Posterior cingulate gyrus (tissue), 11 donors: ENCODE measurements at places on chromosomes 3 and 15.

DNA sequence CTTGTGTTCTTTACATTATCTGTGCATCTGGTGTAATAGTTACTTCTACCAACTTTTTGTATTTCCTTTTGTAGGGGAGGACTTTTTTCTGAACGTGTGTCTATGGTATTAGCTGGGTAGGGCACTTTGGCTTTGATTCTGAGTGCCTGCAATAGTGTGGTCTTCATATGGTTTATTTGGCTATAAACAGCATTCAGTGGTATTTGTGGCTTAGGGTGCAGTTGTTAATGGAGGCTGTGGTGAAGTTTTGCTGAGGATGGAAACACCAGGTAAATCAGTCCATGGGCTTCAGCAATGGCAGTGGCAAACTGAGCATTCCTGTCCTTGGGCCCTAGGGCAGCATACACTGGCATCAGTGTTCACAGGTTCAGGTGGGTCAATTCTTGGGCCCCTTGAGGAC is 230.6 kb upstream of the CTNNB1 start:
- no peak for DNase-seq

DNA sequence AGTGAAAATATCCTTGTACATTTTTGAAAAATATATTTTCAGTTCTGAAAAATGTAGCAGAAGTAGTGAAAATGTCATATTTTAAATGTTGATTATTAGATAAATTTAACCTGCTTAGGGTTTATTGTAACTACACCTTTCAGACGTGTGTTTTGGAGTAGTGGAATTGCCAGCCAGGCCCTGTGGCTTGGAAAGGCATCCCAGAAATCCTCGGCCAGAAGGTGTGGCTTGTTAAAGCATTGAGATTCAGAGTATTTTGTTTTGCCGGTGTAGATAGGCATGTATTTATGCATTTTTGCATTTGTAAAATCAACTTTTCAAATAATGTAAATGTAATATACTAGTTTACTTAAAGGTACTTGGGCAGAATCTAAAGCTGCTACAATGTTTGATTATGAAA is 7.0 kb downstream of the EBLN2 start:
- no peak for DNase-seq

DNA sequence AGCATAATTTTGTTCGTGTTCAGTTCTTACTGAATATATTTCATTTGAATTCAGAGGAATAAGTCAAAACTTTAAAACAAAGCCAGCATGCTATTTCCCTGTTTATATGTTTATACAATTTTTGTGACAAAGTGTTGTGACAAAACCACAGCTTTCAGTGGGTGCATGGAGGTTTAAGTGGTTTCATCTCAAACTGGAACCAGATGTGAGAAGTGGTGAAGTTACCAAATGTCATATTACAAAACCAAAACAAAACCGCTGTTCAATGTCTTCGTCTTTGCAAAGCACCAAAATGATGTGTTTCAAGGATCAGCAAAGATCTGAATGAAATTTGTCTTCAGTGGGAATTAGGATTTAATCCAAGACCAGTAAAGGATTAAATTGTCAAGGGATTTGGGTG is 59.3 kb upstream of the OSTN start:
- no peak for DNase-seq

DNA sequence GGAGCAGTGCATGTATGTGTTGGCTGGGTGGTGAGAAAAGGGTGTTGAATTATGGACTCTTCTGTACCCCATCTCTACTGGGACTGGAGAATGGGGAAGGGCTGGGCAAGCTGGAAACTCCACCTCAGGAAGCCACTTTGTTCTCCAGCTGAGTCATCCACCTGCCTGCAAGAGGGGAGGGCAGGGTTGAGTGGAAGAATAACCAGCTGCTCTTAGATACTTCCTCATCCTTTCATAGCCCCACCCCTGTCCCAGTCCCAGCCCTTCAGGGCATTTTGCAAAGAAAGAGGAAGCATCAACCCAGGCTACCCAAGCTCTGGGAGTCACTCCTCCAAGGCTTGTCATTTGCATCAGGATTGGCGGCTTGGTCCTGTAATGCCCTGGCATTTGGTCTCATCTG is 33.1 kb downstream of the RAB11A start:
- DNase-seq, result no peak

DNA sequence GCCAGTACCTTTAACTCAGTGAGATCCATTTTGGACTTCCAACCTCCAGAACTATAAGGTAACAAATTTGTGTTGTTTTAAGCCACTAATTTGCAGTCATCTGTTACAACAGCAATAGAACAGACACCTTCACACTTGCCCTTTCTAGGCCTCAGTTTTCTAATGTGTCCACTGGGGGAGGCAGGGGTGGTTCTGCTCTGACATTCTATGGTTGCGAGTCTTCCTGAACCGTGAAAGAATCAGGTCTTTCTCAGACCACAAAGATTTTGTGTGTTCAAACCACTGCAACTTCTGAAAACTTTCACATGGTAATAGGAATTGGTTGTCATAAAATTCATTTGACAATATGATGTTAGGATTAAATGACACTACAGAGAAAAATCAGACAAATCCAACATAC is 26.8 kb upstream of the CSTA start:
- no peak for DNase-seq

- DNase-seq, result no peak
Observed at GRCh38 chr3:181712226-181712552, 464 bp downstream of the SOX2 start.

GRCh38 chr15:91331581-91331980 is 231.5 kb downstream of the SV2B start:
- no peak for DNase-seq

DNA sequence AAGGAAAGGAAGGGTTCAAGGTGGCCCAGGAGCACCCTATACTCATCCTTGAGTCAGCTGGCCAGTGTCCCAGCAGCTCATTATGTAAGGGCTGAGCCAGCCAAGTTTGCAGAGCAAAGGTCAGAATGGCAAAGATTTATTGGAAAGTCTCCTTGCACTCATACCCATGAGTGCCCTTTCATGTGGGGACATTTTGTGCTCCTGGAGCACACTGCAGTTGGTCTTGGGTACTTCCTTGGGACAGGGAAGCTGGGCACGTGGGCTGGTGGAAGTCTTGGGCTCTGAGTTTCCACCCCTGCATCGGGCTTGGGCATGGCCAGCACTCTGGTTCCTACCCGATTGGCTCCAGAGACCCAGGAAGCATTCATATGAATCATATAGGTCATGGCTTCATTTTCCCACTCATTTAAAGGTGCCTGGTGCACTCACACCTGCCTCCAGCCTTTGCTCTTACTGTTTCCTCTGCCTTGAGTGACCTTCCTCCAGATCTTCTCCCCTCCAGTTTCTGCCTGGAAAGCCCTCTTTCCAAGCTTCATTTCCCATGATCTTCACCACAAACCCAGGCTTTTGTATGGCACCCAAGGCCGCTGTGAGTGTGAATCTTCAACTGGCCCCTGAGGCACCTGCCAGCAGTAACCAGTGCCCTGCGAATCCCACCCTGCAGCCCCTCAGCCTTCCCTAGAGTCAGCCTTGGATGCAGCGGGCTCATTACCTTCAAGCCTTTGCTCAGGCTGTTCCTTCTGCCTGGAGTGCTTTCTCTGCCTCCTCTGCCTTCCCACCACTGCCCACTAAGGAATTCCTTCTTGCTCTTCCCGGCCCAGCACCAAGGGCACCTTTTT is 10.5 kb upstream of the PRKCD start:
- no peak for DNase-seq

GRCh38 chr3:67290438-67290837 is 292.3 kb downstream of the KBTBD8 start:
- no peak for DNase-seq

GRCh38 chr15:101573951-101574350 is 78.2 kb downstream of the TM2D3 start:
- no peak for DNase-seq
